ENCODE measurements at places on chromosomes 7 and 10. TPM values are rescaled to one million over a fixed set of nuclear protein-coding genes. Genes with fewer than 3 reads are reported as not detected.

DNA sequence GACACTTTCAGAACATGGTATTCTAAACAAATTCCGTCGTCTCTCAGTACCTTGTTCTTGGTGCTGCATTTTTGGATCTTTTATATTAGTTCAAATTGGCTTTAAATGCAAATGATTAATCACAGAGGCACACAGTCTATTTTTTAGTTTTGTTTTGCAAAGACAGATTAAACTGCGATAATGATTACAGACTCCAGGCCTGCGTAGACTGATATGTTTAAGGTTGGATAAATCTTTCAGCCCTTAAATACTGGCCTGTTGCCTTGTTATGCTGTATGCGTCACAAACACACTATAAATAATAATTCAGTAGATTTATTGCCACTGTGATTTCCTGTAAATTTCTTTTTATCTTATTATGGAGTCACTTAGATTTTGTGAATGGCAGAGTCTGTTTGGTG, 19.3 kb downstream of the CACNB2 start:
- no peak for DNase-seq

GRCh38 chr7:73621168-73622063, 2.9 kb downstream of the MLXIPL start:
- DNase-seq = no peak

Gene MCU
- total RNA-seq = 17.7 TPM

DNA sequence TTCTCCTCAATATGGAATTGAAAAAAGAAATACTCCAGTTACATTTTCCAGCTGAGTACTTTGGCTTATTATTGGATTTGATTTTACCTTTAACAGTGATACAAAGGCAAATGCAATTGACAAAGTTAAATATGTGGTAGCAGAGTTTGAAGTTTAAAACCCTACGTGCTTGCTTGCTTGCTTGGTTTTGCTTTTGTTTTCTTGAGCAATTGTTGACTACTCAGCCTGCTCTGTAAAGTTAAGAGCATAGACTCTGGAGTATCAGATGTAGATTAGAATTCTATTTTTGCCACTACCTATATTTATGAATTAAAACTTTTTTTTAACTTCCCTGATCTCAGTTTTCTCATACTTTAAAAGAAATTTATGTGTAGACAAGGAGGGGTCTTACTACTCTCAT, 51.4 kb downstream of the PCDH15 start:
- no peak for DNase-seq

GRCh38 chr7:52209614-52210013, 825.8 kb upstream of the POM121L12 start:
- no peak for DNase-seq

- DNase-seq = no peak
Measured at GRCh38 chr10:71868192-71868697, 17.2 kb upstream of the PSAP start.

GRCh38 chr7:85178531-85179298, 8.1 kb downstream of the SEMA3D start:
- no peak for DNase-seq

Gene CPN1
- total RNA-seq = not detected

DNA sequence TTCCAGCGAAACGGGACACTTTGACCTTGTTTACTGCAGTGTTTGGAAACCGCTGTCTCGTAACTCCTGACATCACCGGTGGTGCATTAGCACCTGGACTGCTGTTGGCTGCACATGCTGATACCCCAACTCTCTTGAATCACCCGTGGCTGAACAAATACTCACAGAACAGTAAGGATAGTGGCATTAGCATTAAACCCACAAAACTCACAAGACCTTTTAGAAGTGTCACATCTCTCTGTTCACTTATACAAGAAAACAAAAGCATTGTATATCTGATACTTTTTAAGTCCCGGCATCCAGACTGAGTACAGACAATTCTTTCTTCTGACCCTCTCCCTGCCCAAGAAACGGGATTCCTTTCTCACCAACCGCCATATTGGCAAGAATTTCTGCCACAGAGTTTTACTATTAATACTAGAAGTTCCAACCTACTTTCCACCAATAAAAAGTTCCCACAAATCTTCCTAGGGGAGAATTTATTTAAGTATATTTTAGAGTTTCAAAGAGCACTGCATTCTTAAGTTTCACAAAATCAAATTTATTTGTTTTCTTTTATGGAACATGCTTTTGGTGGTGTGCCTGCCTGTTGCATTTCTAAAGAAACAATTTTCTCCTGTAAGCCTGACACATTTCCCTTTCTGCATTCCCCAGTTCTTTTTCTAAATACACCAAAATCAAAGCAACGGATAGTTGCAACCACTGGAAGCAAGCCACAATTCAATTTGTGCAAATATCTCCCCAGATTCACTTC, 208.4 kb upstream of the KLF14 start:
- DNase-seq = no peak

GRCh38 chr7:875476-876076, 778 bp upstream of the GET4 start:
- DNase-seq = no peak

Gene CCDC7
- 34.7 TPM for total RNA-seq

Measured in right cardiac atrium (tissue), 5 donors.